ENCODE measurements at places on chromosomes 6 and 20.

DNA sequence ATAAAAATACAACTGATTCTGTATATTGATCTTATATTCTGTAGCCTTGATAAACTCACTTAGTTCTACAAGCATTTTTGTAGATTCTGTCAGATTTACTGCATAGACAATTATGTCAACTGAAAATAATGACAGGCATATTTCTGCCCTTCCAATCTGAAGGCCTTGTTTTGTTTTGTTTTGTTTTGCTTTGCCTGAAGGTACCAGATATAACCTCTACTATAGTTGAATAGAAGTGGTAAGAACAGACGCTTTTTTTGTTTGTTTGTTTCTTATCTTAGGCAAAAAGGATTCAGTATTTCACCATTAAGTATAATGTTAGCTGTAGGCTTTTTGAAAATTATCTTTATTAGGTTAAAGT lies 64.6 kb upstream of the RSPO3 start:
- DNase-seq, result no peak

DNA sequence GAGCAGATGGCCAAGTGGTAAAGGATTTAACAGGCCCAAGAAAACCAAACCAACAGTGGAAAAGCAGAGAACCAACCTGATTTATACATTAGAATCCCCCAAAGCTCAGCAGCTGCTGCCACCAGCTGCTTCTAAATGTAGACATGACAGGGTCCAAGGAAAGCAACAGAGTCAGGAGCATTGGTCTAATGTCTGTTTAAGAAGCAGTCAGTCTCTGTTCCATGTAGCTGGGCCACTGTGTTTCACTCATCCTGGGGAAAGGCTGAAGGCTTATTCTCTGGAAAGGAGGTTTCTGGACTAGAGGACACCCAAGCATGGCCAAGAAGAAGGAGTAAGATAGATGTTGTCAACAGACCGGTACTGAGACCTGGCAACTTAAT lies 75.4 kb downstream of the TMEM244 start:
- DNase-seq, result no peak

GRCh38 chr20:17530716-17531664 lies at the start of gene BFSP1:
Gene BFSP1, minus strand, starts transcription at chr20:17531379. Its CDS starts 50 bp downstream, at chr20:17531329.
- DNase-seq, result peak; percentile 43

- no peak for DNase-seq
Observed at GRCh38 chr6:96775727-96776400, 61.4 kb downstream of the GPR63 start.

DNA sequence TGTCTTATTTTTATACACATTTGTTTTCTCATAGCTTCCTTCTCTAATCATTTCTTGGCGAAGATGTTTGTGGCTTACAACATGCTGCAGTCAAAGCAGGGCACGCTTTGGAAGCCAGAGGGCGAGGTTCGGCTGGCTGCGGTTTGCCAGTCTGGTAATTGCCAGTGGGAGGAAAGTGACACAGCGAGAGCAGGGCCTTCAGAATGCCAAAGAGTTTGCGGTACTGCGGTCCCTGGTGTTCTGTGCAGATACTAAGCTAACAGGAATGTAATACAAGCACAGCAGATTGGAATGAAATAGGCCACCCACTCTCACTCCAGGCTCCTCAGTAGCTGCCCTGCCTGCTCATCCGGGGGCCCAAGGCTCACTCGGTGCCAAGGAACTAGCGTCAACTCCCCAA lies 58.7 kb upstream of the TGM3 start:
- DNase-seq, result no peak

GRCh38 chr20:63536997-63537524 lies at the start of gene PTK6:
Gene PTK6, minus strand, starts transcription at chr20:63537376. Its CDS starts 62 bp downstream, at chr20:63537314.
- peak; percentile 15 for DNase-seq

GRCh38 chr6:51129043-51129442 lies 310.4 kb downstream of the TFAP2B start:
- no peak for DNase-seq

DNA sequence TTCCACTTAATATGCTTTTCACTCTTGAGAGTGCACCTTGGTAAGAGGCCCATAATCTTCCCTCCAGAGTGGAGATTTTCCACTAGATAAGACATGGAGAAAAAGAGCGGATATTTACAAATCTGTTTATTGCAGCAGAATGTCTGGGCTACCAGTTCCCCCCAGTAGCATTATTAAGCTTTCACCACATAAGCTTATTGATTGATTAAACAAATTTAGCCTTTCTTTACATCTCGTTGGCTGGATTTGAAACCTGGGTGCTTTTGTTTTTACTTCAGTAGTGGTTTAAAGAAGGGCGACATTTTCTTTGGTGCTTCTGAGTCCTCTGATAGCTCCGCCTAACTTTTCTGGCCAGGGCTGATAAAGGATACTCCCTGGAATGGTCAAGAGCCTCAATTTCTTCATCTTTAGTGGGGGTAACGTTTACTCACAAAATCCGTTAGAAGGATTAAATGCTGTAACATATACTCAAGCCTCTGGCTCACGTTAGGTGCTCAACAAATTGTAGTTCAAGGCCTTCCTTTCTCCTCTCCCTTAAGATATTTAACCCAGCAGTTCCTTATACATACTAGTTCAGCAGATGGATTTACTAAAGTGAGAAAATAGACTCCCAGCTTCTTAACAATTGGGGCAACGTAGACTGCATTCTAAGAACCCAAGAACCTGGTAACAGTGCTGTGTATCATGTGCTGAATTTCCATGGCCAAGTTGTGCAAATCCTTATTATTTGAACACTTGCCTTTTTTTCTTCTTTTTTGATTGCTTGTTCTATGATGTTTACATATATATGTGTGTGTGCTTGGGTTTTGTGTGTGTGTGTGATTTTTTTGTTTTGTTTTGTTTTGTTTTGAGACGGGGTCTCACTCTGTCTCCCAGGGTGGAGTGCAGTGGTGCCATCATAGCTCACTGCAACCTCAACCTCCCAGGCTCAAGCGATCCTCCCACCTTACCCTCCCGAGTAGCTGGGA lies 91.4 kb downstream of the RREB1 start:
- no peak for DNase-seq

GRCh38 chr6:165986311-165986913 lies 181.2 kb downstream of the TBXT start:
- no peak for DNase-seq

DNA sequence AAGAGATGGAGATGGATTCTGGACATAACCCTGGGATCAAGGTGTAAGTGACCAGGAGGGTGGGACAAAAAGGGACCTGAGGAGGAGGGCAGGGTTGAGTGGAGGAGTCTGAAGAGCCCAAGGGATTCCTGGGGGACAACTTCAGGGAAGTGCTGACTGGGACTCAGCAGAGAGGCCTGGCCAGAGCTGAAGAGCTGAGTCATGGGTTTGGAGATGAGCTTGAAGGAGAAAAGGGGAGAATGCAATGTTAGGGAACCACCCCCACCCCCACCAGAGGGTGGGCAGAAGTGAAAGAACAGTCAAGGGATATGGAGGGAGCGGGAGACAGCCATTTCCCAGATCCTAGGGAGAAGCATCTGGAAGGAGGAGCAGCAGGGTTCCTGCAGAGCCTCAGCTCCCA lies 55.2 kb downstream of the INSM1 start:
- DNase-seq, result no peak

GRCh38 chr6:43052842-43053544 lies 658 bp downstream of the CUL7 start:
- peak; percentile 19 for DNase-seq

GRCh38 chr20:31930779-31931178 lies 21.1 kb downstream of the PDRG1 start:
- no peak for DNase-seq

GRCh38 chr6:169972736-169973135 lies 221.3 kb downstream of the ERMARD start:
- no peak for DNase-seq

GRCh38 chr20:53550280-53551187 lies 43.1 kb downstream of the ZNF217 start:
- no peak for DNase-seq

DNA sequence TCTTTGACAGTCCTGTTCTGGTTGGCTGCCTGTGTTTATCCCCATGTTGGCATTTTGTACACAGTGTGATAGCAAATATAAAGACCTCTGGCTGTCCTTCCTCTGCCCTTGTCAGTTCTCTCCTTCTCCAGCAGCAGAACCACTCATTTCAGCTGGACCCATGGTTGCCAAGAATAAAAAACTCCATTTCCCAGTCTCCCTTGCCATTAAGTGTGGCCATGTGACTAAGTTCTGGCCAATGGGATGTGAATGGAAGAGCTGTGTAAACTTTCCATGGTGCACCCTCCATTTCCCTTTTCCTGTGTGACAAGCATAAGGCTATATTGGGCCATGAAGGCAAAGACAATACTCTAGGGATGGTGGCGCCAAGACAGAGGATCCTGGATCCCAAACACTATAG lies 78.4 kb upstream of the TBC1D7 start:
- no peak for DNase-seq

DNA sequence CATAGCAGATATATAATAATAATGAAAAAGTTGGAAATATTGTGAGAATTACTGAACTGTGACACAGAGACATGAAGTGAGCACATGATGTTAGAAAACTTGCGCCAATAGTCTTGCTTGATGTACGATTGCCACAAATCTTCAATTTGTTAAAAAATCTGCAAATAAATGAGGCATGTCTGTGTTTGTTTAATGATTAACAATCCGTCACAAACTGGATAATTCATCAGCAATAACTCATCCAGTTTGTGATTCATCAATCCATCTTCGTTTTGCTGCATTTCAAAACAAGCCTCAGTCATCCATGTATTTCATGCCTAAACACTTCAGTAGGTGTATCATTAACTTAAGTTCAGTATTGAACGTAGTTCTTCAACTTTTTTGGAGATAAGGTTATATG lies 25.5 kb upstream of the SMIM26 start:
- DNase-seq, result no peak

GRCh38 chr6:137193256-137194070 lies 20.0 kb upstream of the IL22RA2 start:
- DNase-seq, result no peak

GRCh38 chr20:8000796-8001195 lies 18.8 kb downstream of the TMX4 start:
- no peak for DNase-seq

DNA sequence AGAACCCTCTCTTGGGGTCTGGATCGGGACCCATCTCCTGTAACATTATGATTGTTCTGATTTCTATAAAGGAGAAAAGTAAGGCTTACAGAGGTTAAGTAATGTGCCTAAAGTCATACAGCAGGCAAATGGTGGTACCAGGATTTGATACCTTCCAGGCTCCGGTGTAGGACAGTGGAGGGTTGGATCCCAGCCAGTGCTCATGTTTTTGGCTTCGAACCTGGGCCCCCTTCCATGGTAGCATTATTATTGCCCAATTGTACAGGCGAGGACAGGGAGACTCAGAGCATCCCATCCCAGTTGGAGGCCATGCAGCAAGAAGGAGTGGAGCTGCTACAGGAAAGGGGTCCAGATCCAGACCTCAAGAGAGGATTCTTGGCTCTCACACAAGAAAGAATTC lies 202.7 kb downstream of the TFAP2C start:
- no peak for DNase-seq

DNA sequence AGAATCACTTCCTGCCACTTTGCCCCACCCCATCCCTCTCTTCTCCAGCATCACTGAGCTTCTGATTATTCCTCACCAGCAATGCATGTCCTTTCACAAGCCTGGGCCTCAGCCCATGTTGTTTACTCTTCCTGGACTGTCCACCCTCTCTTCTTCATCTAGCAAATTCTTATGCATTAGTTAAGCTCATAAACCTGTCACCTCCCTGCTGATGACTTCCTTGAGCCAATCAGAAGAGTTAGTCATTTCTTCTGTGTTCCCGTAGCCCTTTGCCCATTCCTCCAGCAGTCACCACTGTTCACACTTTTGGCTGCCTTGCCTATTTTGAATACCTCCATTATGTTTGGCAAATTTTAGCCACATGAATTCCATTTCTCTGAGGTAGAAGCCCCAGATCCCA lies 4.1 kb upstream of the CRYBG1 start:
- DNase-seq, result no peak

GRCh38 chr6:38387971-38388370 lies 251.8 kb downstream of the BTBD9 start:
- DNase-seq, result no peak

DNA sequence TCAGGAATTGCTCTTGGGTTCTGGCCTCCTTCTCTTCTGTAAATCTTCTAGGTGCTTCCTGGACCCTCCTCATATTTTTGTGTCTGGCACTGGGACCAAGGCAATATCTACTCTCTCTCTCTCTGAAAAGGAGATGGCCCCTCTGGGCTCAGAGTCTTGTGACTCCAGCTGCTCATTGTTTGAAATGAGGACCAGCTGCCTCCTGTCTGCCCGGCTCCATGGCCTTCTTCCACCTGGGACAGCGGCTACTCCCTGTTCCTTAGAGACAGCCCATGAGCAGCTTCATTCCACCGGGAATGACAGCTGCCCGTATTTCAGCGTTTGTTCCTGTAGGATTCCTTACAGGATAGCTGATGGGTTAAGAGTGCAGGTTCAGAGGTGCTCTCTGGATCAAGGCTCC lies 2.9 kb downstream of the TGM3 start:
- DNase-seq, result no peak

DNA sequence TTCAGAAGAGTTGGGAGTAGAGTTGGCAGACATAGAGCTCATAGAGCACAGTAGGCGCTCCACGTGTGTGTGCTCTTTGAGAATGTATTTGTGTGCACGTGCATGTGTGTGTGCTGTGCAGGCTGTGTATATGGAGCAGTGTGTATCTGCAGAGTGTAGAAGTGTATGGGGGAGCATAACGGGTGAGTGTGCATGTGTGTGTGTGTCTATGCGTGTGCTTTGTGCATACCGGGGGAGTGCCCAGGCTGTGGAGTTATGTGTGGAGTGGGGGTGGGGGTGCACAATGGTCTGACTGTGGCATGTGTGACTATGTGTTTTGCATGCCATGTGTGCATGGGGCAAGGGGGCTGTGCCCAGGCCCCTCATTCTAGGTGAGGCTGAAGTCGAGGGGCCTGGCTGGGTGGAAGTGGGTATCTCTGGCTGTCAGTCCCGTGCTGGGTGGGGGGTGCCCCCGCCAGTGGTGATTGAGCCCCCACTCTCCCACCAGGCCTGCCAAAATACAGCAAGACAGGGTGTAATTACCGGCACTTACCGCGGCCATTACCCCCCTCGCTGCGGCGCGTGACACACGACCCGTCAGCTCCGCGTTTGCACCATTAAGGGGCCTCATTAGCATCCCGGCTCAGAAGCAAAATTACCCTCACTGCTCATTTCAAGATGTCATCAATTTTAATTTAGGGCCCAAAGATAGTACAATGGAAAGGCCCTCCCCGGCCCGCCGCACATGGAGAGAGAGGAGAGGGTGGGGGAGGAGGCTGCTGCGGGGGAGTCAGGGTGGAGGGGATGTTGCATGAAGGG lies 39.1 kb downstream of the MDFI start:
- no peak for DNase-seq

All from stimulated activated naive CD4-positive, alpha-beta T cell treated with Interleukin-2 at 50 U/mL for 16 hours (primary cell).